ENCODE measurements at places on chromosomes 2 and 18.

DNA sequence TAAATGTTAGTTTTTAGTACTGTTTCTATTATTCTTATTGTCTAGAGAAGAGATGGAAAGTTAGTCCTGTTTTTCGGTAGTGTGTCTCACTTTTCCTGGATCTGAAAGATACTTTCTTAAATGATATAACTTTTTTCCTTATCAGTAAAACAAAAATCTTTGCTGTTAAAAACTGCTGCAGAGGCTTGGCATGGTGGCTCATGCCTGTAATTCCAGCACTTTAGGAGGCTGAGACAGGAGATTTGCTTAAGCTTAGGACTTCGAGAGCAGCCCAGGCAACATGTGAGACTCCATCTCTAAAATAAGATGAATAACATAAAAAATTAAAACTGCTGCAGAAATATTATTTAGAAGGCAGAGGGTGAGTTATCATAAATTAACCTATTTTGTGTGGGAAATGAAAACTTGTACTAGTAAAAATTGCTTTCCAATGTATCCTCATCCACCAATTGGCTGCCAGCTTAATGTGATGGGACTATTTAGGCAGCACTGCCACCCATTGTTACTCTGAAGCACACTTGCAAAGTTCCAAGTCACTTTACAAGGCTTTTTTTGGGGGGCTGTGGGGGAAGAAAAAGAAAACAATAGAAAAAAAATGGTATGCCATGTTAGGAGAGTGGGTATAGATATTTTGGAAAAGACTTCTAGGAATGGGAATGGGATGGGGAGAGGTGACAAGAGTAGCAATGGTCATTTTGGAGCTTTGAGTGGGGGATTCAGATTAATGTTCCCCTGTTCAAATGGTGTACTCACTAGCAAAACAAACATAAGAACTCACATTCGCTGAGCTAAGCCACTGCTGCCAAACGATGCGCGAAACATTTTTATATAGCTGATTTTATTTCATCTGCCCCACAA, 62.7 kb downstream of the MEIS1 start:
- DNase-seq = no peak

GRCh38 chr2:111946294-111947114, 48.1 kb downstream of the MERTK start:
- DNase-seq = no peak

GRCh38 chr18:43662657-43663056, 385.4 kb upstream of the SYT4 start:
- no peak for DNase-seq

DNA sequence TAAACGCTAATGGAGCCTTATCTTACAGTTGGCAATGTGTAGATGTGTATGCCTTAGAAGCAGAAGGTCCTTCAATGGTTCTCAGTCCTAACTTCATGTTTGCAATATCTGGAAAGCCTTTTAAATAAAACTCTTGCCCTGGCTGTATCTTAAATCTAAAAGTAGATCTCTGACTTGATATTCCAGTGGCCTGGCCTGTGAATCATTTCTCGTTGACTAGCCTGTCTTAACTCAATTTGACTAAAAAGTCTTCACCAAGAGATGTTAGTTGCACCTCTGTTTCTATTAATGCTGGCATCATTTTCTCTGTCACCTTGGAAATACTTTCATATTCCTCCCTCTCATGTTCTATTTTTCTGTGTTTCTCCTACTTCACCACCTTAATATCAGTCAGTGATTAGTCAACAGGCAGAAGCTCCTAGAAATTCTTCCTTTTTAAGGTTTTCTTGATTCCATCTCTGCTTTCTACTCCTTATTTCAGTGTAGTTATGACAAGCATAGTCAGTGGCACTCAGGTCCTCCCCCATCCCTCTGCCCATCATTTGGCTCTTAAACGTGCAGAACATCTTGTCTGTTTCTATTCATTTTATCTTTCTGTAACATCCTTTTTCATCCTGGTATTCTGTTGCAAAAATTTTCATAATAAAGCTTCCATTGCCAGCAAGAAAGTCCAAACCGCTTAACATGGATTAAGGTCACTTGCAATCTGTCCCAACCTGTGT, 4.3 kb downstream of the ITGAV start:
- no peak for DNase-seq

- no peak for DNase-seq
Measured at GRCh38 chr2:240921311-240921994, 15.3 kb downstream of the CROCC2 start.

DNA sequence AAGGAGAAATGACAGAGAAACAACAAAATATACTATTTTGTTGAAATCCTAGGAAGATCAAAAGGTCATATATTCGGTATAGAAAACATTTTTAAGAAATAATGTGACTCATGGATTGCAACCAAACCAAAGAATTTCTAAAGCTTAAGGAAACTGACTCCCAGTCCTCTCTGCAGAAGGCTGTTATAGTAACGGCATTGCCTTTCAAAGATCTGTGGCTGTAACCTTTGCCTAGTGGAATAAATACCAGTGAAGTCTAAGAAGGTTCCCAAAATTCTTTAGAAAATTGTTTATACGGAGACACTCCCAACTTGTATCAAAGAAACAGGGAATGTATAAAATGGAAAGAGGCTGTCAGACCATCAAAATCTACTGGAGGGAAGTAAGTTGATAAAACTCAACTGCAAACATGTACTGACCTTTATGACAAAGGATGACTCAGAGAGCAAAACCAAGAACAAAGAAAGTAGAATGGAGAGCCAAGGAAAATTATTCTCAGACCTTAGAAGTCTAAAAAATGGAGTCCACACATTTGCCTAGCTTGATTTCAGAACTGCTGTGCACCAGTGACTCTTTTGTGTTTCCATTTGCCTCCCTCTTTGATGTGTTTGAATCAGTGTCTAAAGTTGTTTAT, 48.6 kb upstream of the FSIP2 start:
- DNase-seq = no peak

DNA sequence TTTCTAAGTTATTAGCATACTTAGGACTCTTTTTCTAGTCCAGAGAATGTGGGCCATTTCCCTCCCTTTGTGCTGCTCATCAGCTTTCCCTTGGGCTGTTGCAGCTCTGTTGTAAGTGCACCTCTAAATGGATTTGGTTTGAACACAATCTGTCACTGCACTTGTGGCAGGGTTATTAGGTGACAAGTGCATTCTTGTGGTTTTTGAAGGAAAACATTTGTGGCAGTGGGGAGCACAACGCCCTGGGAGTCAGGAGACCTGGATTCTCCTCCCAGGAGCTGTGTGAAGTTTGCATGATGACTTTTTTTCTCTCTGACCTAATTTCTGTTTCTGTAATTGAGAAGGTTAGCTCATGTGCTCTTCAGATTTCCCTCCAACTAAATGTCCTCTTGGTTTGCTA, 630.9 kb upstream of the FAM98A start:
- DNase-seq = no peak

DNA sequence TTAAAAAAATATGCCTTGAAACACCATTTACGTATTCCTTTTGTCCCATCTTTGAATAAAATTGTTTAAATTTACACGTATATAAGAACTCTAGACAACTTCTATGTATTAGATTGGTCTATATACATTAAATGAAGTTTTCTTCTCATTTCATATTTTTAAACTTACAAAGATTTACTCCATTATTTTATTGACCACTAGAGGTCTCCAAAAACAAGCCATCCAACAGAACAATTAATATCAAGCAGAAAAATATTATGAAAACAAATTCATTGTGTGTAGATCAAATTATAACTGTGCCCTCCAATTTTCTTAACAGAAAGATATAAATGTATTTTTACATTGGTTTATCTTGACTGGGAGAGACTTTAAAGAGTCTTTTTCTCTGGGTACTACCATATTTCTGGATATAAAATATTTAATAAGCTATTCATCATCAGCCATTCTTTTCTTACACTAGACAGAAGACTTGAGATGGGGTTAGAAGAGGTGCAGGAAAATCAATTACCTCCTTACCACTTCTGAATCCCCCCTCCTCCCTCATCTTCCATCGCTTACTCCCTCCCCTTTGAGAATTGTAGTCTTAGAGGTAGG, 66.5 kb downstream of the DPP4 start:
- no peak for DNase-seq

DNA sequence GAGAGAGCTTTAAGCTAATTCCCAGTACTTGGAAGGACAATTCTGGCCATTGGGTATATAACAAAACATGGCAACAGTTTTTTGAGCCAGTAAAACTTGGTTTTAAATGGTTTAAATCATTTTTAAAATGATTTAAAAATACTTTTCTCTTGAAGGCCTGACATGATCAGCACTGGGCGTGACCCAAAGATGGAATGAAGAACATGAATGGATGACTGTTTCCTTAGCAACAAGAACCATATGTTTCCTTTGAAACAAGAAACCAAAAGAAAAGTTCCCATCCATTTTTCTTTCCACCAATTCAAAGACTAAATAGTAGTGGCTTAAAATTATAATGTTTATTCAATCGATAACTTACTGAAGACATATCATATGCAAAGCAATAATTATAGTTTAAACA, 348.3 kb upstream of the FIGN start:
- DNase-seq = no peak

DNA sequence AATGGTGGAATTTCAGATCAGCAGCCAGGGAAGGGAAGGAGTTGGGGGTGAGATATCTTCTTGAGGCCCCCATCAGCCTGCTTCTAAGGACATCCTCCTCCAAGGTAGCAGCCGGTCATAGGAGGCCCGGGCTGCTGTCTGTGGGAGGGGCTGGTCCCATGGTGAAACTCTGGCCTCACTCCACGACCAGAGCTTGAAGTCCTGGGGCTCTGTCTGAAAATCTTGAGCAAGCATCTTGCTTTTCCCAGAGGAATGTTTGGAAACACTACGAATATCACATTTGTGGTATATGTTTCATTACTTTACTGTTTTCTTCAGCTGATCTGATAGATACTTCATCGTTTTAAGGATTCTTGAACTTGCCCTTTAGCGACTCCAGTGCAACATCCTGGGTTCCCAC, 103.7 kb downstream of the CTAGE1 start:
- no peak for DNase-seq

- DNase-seq = no peak
Measured at GRCh38 chr2:239286901-239287300, 113.9 kb downstream of the HDAC4 start.

GRCh38 chr2:238591732-238592131, 165.0 kb downstream of the ASB1 start:
- no peak for DNase-seq

DNA sequence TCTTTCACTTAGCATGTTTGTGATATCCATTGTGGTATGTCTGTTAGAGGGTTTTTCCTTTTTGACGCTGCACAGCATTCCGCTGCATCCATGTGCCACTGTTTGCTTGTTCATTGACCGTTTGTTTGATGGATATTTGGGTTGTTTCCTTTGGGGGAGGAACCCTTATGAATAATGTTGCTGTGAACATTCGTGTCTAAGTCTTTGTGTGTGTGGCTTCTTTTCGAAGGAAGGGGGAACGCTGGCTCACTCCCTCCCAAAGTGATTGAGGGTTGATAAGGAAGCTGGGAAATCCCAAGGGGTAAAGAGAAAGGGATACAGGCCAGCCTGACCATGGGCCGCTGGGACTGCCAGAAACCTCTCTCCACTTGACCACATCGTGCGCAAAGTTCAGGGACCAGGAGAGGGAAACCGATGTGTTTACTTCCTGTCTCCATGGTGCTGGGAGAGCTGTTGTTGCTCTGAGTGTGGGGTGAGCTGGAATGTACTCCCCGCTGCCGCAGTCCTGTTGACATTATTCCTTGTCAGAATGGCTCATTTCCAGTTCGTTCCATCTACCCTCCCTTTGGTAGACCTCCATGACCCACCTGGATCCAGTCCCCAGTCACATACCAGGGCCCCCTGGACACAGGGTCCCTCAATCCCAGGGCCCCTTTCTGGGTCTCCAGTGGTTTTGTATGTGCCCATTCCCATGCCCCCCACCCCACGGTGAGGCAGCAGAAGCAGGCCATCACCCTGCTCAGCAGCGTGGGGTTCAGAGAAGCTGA, 39.6 kb downstream of the HS1BP3 start:
- no peak for DNase-seq

DNA sequence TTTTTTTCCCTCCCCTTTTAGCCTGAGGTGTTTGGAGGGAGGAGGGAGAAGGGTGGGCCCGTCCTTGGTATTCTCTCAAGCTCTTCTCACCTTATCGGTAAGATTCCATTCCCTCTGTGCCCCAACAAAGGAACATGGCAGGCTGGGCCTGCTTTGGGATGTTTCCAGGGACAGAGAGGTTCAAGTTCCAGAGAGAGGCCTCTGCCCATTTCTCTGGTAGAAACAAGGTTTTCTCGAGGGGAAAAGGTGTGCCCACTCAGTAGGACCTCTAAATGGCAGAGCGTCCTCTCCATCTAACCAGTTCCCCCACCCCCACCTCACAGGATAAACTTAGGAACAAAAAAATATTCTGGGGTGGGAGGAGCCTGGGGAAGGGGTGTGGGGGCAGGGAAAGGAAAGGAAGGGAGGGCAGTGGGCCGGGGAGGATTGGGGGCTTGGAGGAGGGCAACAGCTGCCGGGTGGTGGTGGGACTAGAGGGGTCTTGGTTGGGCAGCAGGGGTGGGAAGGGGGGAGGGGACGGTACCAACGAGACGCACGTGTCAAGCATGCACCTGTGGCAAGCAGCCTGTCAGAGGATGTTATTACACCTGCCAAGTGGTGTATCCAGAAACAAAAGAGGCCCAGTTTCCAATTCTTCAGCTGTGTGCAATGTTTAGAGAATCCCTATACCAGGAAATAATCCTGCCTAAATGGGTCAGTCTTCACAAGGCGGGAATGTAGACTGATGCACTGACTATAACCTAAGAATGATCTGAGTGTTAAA, 2.1 kb downstream of the PCBP1 start:
- no peak for DNase-seq

DNA sequence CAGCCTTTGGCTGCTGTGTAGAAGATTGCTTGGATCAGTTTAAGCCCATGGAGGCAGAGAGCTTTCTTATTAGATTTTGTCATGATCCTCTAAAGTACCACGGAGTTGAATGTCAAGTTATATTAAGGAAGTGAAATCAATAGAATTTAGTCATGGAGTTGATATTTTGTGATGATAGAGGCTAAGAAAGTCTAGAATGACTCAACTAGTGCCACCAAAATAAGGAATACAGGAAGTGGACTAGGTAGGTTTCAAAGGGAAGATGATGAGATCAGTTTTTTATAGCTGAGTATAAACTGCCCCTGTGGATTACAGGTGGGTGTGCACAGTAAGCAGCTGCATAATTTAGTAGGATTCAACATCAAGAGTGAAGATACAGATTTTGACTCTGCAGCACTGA, 25.2 kb downstream of the FBXO36 start:
- no peak for DNase-seq

DNA sequence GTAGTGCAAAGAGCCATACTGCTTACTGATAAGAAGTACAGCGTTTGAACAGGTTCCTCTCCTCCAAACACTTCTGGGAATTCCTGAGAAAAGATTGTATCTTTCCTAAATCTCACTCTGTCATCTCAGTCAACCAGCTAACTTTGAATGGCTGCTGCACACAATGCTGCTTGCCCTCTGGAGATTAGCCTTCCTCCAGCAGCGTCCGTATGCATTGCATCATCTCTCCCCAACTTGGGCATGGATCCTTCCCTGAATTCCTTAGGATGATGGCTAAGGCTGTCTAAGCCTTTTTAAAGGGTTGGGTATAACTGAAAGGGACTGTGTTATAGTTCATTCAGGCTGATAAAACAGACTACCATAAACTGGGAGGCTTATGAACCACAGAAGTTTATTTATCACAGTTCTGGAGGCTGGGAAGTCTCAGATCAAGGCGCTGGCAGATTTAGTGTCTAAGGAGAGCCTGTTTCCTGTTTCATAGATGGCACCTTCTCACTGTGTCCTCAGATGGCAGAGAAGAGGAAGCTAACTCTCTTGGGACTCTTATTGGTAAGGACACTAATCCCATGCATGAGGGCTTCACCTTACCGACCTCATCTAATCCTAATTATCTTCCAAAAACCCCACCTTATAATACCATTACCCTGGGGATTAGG, 105.3 kb downstream of the PAX3 start:
- DNase-seq = no peak

All from stimulated activated CD4-positive, alpha-beta T cell treated with anti-CD3 and anti-CD28 coated beads, Interleukin-15, amount 100 ng/mL, for 1 hour (primary cell).